HCT116 (cell line): ENCODE measurements at places on chromosomes 6 and 20.

DNA sequence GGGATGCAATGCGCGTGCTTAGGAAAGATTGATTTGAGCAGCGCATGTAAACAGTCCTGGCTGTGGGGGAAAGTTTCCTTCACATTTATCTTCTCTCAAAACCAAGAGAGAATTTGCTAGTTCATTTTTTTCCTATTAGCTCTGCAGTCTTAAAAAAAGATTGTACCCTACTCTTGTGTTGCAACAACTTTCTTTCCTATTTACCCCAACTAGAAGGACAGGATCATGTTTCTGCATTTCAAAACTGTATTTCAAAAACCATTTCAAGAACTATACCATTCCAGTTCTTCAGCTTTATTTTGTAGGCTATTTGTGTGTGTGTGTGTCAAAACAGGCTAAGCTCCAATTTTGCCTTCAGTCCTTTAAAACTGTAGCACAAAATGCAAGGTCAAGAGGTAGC lies 473.1 kb downstream of the KIF16B start:
- DNase-seq = no peak

DNA sequence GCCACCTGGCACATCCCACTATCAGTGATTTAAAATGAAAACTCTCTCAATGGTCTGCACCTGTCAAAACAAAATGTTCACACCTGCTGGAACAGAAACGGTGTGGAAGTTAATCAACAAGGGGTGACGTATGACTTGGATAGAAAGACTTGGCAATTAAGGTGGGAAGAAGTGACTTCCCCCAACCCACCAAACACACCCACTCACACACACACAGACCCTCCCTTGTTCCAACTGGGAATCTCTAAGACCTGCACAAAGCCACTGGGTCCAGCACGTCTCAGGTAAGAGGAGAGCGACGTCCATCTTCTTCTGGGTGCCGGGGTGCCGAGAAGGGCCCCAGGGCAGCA lies 25.1 kb upstream of the TCFL5 start:
- DNase-seq = no peak

- peak; percentile 67 for DNase-seq
Observed at GRCh38 chr20:63957690-63958441, 1.6 kb upstream of the UCKL1 start.

DNA sequence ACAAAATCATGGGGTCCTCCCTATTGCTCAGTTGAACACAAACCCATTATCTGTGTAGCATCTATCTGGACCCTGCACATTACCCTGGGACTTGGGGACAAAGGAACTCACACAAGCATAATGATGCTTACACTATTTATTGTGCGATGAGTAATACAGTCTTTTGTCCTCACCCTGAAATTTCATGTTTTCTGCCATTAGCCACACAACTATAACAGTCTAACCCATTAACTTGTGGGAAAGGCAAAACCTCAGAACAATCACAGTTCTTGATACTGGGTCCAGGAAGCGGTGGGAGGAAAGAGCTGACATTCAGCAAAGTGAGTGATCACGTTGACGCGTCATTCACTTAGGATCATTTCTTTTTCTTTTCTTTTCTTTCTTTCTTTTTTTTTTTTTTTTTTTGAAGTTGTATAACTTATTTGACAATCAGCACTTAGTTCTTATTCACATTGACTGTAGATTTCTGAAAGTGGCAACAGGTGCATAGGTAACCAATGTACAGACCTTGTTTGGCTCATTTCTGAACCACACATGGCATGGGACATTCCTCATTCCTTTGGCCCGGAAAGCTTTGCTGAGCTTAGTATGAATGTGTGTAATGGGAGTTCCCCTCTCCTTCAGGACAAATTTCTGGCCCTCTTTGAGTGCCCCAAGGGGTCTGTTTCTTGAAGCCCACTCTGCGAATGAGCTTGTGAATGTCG lies 94.8 kb upstream of the CNKSR3 start:
- no peak for DNase-seq

GRCh38 chr6:125310994-125311649 lies 9.4 kb upstream of the HDDC2 start:
- DNase-seq = peak; percentile 55

DNA sequence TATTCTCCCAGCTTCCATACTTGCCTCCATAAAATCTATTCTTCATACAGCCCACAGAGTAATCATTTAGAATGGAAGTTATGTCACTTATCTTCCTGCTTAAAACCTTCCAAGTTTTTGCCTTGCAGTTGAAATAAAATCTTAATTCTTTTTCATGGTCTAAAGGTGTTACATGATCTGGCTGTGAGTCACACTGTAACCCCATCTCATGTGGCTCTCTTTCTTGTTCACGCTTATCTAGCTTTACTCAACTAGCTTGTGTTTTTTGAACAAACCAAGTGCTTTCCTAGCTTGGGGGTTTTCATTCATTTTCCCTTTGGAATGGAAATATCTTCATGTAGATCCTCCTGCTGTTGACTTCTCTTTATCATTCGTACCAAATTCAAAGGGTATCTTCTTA lies 23.6 kb upstream of the THEMIS start:
- no peak for DNase-seq

GRCh38 chr20:62382306-62383198 lies 4.4 kb upstream of the RPS21 start:
- peak; percentile 61 for DNase-seq

DNA sequence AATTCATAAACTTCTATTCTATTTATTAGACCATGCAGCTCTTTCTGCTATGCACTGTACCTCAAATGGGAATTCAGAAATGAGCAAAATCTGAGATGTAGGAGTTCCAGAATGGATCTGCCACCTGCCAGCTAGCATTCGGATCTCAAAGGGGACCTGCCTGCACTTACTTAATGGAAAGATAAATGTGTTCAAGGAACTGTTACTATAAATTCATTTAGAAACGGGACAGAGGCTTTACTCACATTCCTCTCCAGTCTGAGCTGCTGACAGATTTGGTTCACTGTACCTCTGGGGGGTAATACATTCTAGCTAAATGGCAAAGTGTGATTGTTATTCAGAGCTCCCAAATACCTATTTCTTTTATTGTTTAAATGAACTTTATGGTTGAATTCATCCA lies 384.1 kb downstream of the GRIK2 start:
- DNase-seq = no peak

DNA sequence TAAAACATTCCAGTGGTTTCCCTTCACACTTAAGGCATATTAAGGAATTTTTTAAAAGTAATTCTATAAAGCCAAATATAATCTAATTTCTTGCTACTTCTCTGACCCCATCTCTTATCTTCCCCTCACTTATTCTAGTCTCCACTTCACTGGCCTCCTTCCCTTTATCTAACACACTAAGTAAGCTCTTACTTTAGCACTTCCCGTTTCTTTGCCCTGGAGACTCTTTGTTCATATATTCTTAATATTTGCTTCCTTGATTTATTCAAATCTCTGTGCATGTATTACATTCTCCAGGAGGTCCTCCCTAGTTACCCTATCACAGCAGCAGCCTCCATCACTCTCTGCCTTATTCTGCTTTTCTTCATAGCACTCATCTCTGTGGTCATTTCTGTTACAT lies 20.3 kb downstream of the GTPBP2 start:
- DNase-seq = no peak

DNA sequence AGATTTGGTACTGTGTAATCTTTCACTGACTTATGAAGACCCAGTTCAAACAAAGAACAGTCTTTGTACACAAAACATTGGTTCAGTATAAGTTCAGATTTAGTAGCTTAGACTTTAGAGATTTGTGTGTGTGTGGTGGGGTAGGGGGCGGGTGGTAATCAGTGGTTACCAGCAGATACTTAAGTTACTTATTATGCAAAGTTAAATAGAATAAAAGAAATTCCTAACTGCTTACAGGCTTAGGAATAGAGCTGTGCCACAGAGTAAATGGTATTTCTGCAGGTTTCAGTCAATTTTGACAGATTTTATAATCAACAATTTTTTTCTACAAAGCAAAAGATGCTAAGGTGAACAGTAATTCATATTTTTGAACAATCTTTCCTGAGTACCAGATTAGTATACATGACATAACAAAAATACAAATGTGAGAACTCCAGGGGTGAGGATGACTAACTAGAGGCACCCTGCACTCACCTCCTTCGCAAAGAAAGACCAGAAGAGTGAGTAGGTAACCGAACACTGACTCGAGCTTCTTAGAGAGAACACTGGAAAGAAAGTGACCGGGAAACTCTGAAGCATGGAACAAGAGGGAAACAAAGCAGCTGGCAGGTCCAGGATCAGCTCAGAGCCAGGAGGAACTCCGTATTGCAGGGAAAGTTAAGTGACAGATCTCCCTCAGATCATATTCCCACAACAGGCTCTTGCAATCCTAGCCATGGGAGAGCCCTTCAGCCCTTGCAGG lies 560.6 kb downstream of the COL12A1 start:
- no peak for DNase-seq

- peak; percentile 58 for DNase-seq
Observed at GRCh38 chr6:28772480-28773381, 151.1 kb downstream of the TRIM27 start.

DNA sequence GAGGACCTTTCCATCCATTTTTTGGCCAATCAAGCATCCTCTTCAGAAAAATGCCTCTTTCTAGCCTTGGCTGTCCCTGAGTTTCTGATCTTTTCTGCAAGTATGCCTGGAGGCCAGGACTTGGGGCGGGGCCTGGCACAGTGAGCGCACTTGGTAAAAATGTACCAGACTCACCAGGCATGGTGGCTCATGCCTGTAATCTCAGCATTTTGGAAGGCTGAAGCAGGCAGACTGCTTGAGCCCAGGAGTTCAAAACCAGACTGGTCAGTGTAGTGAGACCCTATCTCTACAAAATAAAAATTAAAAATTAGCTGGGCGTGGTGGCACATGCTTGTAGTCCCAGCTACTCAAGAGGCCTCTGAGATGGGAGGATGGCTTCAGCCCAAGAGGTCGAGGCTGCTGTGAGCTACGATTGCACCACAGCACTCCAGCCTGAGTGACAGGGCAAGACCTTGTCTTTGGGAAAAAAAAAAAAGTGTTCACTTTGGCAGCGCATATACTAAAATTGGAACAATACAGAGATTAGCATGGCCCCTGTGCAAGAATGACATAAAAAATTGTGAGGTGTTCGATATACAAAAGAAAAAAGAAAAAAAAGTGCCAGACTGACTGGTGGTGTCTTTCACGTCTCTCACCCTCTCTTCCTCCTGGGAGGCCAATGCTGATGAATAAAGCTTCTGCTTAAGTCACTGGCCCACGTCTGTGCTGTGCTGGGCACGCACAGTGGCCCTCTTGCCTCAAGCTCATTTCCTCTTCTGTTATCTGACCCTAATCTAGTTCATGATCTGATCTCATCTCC lies 18.1 kb upstream of the SLC9A8 start:
- DNase-seq = no peak

DNA sequence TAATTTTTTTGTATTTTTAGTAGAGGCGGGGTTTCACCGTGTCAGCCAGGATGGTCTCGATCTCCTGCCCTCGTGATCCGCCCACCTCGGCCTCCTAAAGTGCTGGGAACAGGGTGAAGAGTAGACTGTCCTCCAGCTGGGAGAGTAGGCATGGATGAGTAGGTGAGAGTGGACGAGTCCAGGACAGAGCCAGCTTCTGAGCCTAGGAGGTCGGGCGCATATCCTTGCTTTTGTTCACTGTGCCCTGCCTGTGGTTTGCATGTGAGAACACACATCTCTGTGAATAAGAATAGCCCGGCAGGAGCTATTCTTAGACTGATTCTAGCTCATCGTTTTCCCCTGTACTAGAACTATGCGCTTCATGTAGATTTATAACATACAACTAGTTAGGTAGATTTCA lies 78.3 kb downstream of the RPP40 start:
- no peak for DNase-seq

DNA sequence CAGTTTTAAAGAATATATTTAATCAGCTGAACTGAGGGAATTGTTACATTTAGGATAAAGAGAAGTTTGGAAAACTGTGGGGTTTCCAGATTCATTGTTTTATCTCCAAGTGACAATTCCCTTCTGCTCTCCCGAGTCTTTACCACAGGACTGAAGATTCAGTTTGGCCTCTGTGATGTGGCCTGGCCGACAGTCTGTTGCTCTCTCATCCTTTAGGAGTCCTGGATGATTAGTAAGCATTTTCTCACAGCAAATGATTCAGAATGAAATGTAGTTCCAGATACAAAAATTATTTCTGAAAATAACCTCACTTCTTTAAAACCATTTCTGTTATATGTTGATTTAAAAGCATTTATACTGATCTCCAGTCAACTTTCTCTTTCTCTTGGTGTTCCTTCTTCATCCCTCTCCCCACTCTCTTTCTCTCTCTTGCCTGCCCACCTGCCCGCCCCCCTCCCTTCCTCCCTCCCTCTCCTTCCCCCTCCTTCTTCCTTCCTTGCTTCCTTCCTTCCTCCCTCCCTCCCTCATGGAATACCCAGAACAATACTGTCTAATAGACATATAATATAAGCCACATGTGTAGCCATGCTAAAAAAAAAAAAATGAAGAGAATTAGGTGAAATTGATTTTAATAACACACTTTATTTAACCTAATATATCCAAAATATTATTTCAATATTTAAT lies 254.9 kb downstream of the PRL start:
- no peak for DNase-seq

GRCh38 chr6:128882560-128882959 lies 378 bp upstream of the LAMA2 start:
- DNase-seq = no peak

DNA sequence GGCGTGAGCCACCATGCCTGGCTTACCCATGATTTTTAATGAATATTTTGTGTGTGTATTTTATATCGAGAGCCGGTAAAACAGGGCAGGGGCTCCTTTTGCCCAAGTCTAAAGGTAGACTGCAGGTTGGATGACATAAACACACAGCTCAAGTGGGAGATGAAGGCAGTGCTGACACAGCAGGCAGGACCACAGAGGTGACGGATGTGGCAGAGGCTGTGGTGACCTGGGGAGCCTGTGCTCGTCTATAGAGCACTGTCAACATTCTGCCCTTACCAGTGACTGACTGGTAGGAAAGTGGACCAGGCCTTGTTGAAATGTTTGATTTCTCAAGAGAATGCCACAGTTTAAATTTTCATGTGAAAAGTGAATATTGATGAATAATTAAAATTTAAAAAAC lies 137.5 kb downstream of the ZFP64 start:
- DNase-seq = no peak

DNA sequence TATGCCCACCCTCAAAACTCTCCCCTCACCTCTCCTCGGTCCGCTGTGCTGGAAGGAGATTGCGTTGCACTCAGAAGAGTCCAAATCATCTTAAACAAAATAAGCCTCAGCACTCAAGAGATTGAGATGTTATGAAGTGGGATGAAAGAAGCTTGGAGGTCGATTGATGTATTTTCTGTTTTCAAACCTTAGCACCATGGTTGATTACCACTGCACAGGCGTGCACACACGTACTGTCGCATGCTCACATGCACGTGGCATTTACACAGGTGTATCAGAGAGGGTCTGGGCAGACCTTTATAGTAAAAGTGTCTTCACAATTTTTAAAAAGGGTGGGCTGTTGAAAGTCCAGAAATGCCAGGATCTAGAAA lies 612 bp upstream of the AGPAT4 start:
- DNase-seq = no peak
